ENCODE measurements at places on chromosomes 6 and 20.
A peak's percentile ranks its signal among the peaks of the same experiment; 100 is the strongest.

- DNase-seq, result no peak
Observed at GRCh38 chr6:43278524-43279078, 19.5 kb upstream of the SLC22A7 start.

DNA sequence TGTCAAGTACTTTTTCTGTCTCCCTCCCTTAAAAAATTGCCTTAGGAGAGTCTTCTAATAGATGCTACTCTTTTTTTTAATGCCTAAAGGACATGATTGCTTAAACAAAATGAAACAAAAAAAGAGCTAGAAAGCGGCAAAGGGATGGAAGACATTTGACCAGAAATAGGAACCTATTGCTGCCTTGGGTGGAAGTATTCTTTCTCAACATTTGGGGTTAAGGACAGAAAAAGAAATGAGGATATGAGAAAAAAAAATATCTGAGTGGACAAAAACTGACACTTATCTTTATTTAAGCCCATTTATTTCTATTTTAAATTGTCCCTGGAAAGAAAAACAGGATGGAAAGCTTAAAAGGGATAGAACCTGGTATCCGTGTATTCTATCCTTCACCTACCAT, 664.9 kb upstream of the CITED2 start:
- no peak for DNase-seq

GRCh38 chr6:18350271-18350670, 36.9 kb upstream of the RNF144B start:
- no peak for DNase-seq

GRCh38 chr20:57310821-57311514, 18.6 kb upstream of the SPO11 start:
- DNase-seq, result no peak

- no peak for DNase-seq
Observed at GRCh38 chr20:63394069-63394919, 33.1 kb upstream of the CHRNA4 start.

DNA sequence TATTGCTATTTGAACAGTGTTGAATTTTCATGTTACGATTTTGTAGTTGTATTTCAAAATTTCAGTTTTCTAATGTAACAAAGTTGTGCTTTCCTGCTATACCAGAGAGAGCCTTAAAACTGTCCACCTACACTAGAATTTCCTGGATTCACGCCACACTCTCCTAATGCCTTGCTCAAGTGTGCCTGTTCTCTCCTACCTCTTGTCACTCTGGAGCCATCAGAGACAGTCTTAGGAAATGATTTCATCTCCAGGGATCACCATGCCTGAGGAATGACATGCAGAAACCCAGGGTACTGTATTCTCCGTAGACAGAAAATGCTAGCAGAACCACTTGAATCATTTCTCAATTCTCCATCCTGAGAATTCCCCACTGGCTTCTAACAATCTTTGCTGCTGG, 667.6 kb downstream of the KIF16B start:
- no peak for DNase-seq

- DNase-seq, result no peak
Observed at GRCh38 chr6:52661551-52661950, 9.4 kb upstream of the TMEM14A start.

GRCh38 chr6:150979826-150980350, 114.4 kb downstream of the MTHFD1L start:
- no peak for DNase-seq

- DNase-seq, result no peak
Observed at GRCh38 chr6:136546331-136546730, 3.9 kb downstream of the MAP7 start.

GRCh38 chr6:56913285-56914074, 41.4 kb upstream of the BEND6 start:
- DNase-seq, result no peak

- peak; percentile 77 for DNase-seq
Observed at GRCh38 chr6:31888276-31889258, 8.9 kb downstream of the EHMT2 start.

GRCh38 chr6:32718879-32719278, 22.3 kb upstream of the HLA-DQA2 start:
- no peak for DNase-seq

DNA sequence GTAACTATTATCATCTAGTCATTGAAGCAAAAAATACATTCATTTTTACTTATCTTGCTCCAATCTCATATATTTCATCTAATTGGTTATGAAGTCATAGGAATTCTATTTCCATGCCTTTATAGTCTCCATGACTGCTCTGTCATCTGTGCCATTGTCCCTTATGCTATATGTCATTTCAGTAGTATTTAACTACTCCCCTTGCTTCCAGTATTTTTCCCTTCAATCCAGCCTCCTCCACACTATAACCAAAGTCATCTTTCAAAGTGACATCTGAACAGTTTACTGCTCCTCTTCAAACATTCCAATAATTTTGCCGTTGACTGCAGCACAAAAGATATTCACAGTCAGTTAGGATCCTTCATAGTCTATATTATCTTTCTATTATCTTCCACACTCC, 216.6 kb upstream of the HS3ST5 start:
- no peak for DNase-seq

DNA sequence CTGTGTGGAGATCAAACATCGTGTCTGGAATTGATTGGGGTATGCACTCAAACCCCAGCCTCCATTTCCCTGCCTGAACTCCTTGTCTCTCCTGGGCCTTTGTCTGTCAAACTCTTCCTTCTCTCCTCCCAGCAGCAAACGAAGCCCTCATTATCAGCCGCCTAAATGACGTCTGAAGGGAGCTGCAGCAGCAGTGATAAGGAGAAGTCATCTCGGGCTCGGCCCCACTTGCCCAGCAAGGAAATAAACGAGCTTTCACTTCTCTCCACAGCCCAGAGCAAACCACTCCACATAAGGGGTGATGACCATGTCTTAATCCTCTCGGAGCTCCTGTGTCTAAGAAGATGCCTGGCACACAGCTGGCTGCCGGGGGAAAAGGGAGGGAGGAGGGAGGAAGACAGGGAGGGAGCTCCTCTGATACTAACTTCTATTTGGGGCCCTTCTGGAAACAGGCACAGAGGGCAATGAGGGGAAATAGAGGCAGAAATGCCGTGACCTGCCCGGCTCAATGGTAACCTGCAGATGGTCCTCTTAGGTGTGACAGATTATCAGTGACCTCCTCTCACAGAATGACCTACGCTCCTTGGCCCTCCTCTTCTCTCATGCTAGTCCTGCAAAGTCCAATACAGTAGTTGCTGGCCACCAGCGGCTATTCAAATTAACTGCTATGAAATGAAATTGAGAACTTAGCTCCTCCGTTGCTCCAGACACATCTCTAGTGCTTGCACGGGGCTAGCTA, 100.4 kb downstream of the PXDC1 start:
- DNase-seq, result no peak

- DNase-seq, result peak; percentile 26
Observed at GRCh38 chr6:68638230-68638900, 3.3 kb downstream of the ADGRB3 start.

- DNase-seq, result no peak
Observed at GRCh38 chr6:138129190-138129589, 22.0 kb upstream of the PERP start.

DNA sequence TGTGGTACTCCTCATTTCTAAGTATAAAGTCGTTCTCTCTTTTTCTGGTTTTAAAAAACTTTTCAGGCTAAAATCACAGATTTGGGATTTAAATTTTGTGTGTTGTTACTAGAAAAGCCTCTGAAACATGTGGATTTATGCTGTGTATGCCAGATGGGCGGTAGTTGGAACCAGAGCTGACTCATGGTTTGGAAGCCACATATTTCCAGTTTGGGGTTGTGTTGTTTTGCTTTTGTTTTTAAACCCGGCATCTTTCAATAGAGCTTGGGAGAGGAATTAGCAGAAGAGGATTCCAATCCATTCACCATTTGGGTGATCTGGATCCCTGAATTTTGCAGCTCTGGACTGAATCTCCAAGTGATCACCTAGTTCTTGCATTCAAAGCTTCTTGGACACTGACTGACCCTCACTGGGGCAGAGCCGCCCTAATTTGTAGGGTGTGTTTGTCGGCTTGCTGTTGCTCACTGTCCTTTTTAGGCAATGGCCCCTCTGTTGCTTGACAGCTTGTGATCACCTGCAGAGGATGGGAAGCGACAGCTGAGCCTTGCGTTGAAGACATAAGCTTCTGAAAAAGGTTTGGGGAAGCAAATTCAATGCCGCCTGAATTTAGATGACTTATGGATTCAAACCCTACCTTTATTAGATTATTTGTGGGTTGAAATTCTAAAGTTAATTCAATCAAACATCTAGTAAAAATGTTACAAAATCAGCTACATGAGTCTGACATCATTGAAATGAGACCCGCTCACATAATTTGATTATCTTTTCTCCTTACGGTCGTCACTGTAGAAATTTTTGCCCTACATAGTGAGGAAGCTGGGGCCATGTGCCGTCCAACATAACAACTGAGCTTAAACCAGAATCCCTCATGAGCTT, 79.9 kb upstream of the CD83 start:
- DNase-seq, result no peak

GRCh38 chr6:25700761-25701160, 48.7 kb downstream of the SCGN start:
- no peak for DNase-seq

DNA sequence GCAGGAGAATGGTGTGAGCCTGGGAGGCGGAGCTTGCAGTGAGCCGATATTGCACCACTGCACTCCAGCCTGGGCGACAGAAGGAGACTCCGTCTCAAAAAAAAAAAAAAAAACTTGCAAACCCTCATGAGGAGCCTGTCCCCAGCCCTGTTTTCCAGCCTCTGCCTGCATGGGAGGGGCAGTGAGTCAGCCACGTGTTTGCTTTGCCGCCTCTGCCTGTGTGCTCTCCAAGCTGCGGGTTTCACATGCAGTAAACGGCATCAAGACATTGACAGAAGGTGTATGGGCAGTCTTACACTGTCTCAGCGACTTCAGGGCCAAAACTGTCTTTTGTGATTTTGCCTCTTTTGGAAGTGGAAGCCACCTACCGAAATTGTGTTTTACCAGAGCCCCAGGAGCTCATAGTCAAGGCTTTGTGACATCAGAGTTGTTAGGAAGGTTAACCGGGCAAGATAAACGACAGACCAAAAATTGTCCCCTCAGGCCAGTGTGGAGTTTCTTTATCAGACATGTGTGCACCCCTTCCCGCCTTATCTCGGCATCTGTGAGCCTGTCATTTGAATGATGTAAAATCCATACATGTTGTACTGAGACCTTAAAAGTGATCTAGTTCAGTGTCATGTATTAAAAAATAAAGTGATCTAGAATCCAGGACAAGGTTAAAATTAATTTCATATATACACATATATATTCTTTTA, 52.9 kb downstream of the RPP40 start:
- no peak for DNase-seq

DNA sequence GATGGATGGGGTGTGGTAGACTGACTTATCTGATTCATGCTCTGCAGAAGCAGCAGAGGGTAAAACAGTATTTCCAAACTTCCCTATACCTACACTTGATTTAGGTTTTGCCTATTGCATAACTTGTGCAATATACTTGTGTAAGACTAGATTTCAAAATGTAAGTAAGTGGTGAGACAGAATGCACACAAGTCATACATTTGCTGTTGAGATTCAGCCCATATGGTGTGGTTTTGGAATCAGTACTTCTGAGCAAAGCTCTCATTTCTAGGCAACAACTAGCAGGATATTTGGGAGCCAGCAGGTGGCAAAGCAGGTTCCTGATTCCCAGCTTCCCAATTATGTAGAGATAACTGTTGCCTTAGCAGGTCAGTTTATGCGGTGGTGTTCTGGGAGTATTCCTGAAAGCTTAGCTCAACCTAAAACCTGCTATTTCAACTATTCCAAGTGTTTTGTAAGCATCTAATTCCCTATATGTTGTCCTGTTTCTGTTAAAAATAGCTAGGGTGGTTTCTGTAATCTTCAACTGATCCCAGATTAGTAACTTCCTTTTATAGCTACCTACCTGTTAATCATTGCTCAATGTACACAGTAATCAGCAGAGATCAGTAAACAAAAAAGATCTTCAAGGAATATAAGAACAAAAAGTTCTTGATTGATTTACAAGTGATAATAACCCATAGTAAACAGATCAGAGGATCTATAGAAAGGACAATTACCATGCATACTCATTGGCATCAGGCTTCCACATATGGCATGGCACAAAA, 8.5 kb upstream of the FABP7 start:
- DNase-seq, result no peak

GRCh38 chr6:149961728-149962425, 1.9 kb upstream of the ULBP1 start:
- DNase-seq, result peak; percentile 59

- DNase-seq, result no peak
Observed at GRCh38 chr20:16476032-16476431, 97.2 kb downstream of the KIF16B start.

GRCh38 chr6:74657011-74657410, 548.8 kb downstream of the COL12A1 start:
- no peak for DNase-seq

DNA sequence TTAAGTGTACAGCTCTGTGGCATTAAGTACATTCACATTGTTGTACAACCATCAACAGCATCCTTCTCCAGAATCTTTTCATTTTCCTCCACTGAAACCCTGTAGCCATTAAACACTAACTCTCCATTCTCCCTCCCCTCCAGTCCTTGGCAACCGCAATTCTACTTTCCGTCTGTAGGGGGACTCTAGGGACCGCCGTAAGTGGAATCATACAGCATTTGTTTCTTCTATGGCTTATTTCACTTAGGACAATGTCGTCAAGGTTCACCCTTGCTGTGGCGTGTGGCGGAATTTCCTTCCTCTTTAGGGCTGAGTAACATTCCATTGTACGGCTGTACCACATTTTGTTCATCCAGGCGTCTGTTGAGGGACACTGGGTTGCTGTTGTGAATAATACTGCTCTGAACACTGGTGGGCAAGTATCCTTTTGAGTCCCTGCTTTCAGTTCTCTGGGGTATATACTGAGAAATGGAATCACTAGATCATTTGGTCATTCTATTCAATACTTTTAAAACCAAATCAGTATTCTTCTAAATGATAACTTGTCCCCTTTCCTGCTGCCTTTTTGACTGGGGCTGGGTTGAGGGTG, 50.7 kb downstream of the PPP1R3G start:
- DNase-seq, result peak; percentile 62

- DNase-seq, result no peak
Observed at GRCh38 chr6:132505158-132505557, 7.8 kb downstream of the STX7 start.

- no peak for DNase-seq
Observed at GRCh38 chr6:56292505-56293181, 45.3 kb upstream of the COL21A1 start.

DNA sequence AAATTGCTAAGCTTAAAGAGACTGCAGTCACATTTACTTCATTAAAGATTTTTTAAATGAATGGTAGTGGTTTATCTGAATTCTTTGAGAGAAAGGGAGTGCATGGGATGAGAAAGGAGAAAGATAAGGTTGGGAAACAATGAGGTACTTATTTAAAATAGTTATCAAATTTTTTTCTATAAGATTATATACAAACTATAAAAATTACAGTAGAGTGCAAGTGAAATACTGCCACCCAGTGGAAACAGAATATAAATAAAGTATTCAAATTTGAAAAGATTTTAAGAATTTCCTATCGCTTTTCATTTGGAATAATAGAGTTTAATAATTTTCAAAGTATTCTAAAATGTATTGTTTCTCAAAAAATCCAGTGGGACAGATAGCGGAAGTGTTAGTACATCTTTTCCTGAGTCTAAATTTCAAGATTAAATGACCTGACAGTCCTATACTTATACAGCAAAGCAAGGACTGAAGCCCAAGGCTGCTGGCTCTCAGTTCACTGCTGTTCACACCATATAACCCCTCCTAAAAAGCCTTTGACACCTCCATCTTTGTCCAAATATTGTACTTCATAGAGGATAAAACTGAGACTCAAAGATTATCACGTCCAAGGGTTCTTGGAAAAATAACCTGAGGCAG, 31.1 kb downstream of the EPM2A start:
- DNase-seq, result no peak

Measured in activated T-cell treated with anti-CD3 and anti-CD28 coated beads, Interleukin-2, amount 50 U/mL, for 48 hours (primary cell).